ENCODE measurements at places on chromosomes 4 and X.

- DNase-seq: peak; percentile 30
Observed at GRCh38 chr4:89754531-89754930, 82.4 kb downstream of the SNCA start.

DNA sequence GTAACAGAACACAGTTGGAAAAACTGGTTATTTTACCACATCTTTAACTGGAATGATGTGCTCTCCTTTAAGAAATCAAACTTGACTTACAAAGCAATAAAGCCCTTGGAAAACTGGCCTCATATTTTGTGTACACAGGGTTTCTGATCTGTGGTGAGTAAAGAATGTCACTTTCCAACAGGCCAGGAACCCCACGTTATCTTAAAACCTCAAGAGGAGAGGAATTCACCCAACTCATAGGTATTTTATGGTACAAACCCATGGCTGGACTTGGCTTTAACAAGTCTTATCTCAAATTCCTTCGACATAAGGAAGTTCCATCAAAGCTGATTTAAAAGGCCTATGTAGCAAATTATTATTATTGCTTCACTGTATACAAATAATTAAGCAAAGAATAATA lies 1735.1 kb downstream of the PCDH7 start:
- peak; percentile 71 for DNase-seq

DNA sequence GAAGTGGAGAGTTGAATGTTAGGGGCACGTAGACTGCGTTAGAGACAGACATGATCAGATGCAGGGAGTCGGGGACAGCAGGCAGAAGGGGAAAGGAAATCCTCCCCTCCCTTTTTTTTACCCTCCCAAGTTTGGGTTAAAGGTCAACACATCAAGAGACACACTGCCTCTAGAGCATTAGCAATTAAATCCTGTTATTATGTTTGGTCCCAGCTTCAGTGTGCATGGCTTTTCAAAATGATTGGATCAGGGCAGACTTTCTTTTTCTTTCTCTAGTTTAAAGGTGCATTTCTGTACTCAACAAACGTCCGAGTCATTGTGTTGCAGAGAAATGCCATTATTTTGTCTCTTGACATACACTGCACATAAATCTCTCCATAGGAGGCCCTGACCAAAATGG lies 63.9 kb downstream of the USP26 start:
- DNase-seq: no peak

GRCh38 chr4:151674804-151675391 lies 85.9 kb downstream of the GATB start:
- DNase-seq: peak; percentile 77

- DNase-seq: no peak
Observed at GRCh38 chr4:140116442-140117104, 37.4 kb downstream of the MAML3 start.

DNA sequence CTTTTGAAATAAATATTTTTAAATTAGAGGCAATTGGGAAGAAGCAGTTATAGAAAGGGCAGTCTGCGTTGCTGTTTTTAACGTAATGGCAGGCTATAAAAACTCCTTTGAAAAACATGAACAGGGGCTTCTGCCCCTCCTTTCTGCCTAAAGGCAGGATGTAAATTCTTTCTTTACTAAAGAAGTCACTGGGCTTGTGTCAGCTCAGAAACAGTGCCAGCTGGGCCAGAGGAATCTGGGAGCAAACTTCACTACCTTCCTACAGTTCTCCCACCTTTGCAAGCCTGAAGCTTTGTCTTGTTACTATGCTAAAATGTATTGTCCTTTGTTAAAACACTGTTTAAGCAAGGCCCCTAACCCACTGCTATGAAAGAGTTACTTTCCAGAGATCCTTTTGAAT lies 1664.8 kb downstream of the RPA4 start:
- DNase-seq: no peak

- no peak for DNase-seq
Observed at GRCh38 chr4:148062301-148062950, 330.5 kb downstream of the ARHGAP10 start.

- no peak for DNase-seq
Observed at GRCh38 chr4:6201580-6202091, 1.3 kb upstream of the JAKMIP1 start.

DNA sequence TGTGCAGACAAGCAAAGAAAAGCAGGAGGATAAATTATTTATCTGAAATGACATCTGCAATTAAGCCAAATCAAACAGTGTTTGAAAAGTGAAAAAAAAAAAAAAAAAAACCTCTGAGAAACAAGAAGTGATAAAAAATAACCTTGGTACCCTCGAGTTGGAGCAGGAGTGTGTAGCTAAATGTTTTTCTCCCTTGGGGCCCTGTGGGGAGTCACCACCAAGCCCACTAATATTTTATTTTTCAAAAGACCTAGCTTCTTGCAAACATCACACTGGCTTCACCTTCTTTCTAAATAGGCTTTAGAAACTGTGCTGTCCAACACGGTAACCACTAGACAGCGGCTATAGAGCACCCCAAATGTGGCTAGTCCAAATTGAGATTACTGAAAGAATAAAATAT lies 47.7 kb downstream of the SNX25 start:
- no peak for DNase-seq

DNA sequence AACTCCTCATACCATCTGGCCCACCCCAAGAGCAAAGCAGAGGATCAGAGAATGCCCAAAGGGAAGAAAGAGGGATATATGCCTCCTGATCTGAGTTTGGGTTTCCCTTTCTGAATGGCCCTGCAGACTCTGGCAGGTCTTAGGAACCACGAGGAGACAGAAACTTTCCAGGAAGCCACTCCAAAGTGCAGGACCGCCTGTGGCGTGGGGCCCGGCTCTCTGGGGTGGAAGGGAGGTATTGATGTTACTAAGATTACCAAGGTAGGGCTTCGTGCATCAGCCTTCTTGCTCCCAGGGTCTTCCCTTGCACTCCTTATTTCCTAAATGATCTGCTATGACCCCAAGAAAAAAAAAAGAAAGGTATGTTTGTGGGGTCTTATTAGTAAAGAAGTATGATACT lies 41.9 kb upstream of the SPRY1 start:
- no peak for DNase-seq

- peak; percentile 79 for DNase-seq
Observed at GRCh38 chr4:146333187-146333894, 119.0 kb downstream of the REELD1 start.

DNA sequence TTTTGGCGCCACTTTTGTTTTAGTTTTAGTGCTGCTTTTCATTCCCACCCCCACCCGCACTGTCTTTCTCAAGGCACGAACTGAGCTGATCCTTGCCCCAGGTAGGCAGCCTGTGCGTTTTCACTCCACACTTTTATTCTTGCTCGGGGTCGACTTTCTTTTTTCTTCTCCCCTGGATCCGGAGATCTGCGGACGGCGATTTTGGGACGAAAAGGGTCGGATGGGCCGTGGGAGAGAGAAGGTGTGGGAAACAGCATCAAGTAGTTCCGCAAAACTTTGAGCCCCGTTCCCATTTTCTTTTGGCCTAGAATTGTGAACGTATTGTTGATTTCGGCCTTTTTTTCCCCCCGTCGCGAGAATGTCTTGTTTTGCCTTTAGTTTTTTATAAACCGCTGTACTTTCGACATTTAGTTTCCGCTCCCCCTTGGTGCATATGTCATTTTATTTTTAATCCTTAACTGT lies 531 bp downstream of the STAG2 start:
- no peak for DNase-seq

DNA sequence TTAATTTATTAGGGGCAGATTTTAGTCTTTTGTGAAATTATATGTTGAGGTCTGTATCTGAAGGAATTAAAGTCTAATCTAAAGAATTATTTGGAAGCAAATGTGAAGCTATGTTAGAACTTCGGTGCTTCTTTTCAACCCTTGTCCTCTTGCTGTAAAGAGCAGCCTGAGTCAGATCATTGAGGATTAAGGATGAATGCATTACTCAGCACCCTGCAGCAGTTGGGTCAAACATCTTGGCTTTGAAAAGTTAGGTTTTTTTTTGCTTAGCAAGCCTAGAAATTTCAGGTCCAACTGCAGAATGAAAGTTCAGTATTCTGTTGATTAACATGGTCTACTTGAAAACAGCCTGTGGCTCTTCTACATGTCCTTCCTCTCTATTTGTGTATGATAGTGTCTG lies 57.6 kb downstream of the SLC4A4 start:
- DNase-seq: peak; percentile 15

GRCh38 chr4:26137288-26137687 lies 183.5 kb upstream of the RBPJ start:
- no peak for DNase-seq

DNA sequence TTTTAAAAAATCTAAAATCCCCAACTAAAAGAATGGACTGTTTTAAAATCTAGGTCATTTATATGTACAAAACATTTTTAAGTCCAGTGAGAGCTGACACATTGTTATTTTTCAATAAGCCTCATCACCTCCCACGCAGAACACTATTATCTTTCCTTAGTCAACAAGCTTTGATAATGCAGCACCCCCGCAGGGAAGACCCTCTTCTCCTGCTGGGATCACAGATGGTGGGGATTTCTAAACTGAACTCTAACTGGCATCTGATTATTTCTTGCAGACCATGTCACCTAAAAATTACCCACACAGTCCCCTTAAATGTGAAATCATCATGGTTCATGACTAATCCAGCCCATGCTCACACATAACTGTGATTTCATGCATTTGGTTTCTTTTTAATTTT lies 11.6 kb downstream of the SYTL4 start:
- DNase-seq: no peak

DNA sequence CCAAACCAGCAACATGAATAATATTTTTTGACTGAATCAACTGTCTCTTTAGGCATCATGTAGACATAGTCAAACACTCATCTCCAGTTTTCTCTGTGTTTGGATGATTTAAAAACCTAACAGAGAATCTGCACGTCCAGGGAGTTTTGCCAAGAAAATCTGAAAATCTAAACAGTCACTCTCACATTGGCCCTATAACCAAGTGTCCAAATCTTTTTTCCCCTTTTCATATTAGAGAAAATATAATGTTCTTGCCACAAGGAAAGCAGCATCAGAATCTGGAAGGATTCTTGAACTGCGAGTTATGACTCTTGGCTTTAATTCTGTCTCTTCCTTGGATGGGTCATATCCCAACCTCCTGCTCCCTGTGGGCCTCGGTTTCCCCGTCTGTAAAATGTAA lies 8.8 kb upstream of the CHRDL1 start:
- DNase-seq: no peak

- DNase-seq: no peak
Observed at GRCh38 chrX:30951003-30951402, 61.9 kb upstream of the TAB3 start.

DNA sequence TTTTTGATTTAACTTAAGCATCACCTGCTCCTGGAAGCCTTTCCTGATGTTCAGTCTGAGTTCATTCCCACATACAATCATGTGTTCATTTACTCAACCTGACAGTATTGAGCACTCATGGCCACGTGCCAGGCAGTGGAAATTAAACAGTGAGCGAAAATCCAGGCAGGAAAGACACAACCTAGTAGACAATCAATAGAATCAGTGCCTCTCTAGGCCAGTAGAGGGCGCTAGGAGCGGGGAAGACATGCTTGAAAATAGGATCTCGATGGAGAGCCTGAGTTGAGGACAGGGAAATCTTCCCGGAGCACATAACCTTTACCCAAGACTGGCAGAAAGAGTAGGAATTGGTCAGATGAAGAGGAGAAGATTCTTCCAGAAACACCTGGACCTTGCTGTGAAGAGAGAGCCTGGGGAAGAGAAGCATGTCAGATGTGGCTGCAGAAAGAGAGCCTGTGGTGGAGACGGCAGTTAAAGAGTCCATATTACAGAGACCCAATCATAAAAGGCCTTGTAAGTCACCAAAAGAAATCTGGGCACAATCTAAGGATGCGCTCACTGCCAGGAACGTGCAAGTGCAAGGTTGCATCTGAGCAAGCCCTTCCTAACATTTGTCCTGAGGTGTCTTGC lies 103.5 kb downstream of the LDB2 start:
- DNase-seq: peak; percentile 72

- no peak for DNase-seq
Observed at GRCh38 chr4:36328130-36328529, 46.7 kb downstream of the DTHD1 start.

GRCh38 chr4:120922381-120923206 lies at the start of gene PRDM5:
PRDM5 (minus strand) TSS chr4:120922726; CDS start chr4:120922608, 118 bp downstream.
- DNase-seq: peak; percentile 72

DNA sequence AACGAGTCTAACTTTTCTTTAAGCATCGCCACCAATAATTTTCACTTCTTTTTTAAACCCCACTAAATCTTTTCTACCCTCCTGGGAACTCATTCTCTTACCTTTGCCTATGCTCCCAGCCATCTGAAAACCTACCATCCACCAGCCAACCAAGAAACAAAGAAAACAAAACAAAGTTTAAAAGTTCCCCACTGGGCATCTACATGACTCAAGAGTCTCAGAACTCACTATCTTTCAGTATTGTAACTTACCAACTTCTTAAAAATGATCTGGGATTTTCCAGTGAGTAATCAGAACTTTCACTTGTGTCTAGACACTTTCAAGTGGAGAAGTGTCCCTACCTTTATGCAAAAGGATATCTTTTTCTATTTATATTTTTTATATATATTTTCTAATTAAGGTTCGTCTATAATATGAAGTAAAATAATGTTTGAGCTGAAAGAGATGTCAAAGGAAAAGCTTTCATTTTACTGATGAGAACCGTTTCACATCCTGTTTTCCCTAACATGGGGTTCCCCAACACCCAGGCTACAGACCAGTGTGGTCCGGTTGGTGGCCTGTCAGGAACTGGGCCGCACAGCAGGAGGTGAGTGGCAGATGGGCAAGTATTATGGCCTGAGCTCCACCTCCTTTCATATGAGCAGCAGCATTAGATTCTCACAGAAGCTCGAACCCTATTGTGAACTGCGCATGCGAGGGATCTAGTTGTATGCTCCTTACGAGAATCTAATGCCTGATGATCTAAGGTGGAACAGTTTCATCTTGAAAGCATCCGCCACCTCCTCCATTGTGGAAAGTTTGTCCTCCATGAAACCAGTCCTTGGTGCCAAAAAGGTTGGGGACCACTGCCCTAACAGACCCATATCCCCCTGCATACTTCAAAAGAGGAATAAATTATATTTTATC lies 9.8 kb upstream of the TIGD2 start:
- no peak for DNase-seq

GRCh38 chr4:3613967-3614730 lies 81.9 kb upstream of the LRPAP1 start:
- peak; percentile 39 for DNase-seq

- DNase-seq: no peak
Observed at GRCh38 chr4:8708401-8709021, 115.9 kb downstream of the CPZ start.

GRCh38 chrX:334331-334891 lies 15.8 kb upstream of the GTPBP6 start:
- no peak for DNase-seq

GRCh38 chr4:157992038-157992705 lies 180.7 kb downstream of the GASK1B start:
- DNase-seq: peak; percentile 81

GRCh38 chr4:185718578-185719499 lies 93.2 kb downstream of the SORBS2 start:
- DNase-seq: no peak

GRCh38 chr4:25700661-25701060 lies 45.0 kb downstream of the SLC34A2 start:
- DNase-seq: no peak

DNA sequence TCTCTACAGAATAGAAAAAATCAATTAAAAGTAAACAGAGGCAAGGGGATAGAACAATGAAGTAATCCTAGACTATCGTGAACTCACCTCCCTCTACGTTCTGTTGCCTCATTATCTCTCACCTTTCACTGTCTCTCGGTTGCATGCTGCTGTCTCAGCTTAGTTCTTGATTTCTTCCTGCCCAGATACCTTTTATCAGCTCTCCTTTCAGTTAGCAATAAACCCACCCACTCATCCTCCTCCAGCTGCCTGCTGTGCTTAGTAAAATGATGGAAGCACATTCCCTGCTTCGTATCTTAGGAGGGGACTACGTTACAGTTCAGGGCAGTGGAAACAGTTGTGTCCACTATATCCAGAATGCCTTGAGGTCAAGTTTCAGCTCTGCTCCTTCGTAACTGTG lies 1709.5 kb upstream of the AGA start:
- no peak for DNase-seq

All from astrocyte of the hippocampus (primary cell).